ENCODE measurements at places on chromosomes 2 and 18.

- H3K4me3 ChIP-seq: no peak overlapping the region
- peak overlapping the region; percentile 78 for H3K27ac ChIP-seq
- no peaks in the 10 kb centered on the region for H3K36me3 ChIP-seq
- H3K4me1 ChIP-seq: peaks cover 21% of the 10 kb centered on the region
- DNase-seq: no peak
- no peaks in the 10 kb centered on the region for H3K27me3 ChIP-seq
Measured at GRCh38 chr2:46134531-46135227, 162.5 kb upstream of the EPAS1 start.

- H3K27ac ChIP-seq: no peak overlapping the region
- H3K36me3 ChIP-seq: no peaks in the 10 kb centered on the region
- peak; percentile 59 for DNase-seq
- no peak overlapping the region for H3K4me3 ChIP-seq
- H3K27me3 ChIP-seq: no peaks in the 10 kb centered on the region
- H3K4me1 ChIP-seq: peaks cover 3% of the 10 kb centered on the region
Measured at GRCh38 chr2:10016001-10016801, 27.1 kb upstream of the KLF11 start.

- H3K4me1 ChIP-seq: no peaks in the 10 kb centered on the region
- no peaks in the 10 kb centered on the region for H3K36me3 ChIP-seq
- peak overlapping the region; percentile 33 for H3K27ac ChIP-seq
- no peak for DNase-seq
Measured at GRCh38 chr2:46023165-46023854, 273.9 kb upstream of the EPAS1 start.

DNA sequence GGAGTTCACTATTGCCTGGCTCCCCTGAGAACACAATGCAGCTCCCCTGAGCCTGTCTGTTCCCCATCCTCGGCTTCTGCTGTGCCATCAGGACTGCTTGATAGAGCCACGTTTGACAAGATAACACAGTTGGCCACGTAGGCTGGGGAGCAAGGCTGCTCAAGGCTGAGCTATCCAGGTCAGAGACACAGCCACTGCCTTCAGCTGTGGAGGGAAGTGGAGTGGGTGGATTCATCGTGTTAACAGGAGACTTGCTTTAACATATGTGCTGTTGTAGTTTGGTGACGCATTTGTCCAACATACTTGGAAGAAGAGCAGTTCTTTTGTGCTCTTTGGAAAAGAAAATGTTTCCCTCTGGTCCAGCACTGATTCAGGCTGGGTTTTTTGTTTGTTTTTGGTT, 68.8 kb downstream of the WDSUB1 start:
- no peak overlapping the region for H3K4me3 ChIP-seq
- no peak for DNase-seq
- H3K36me3 ChIP-seq: peaks cover 32% of the 10 kb centered on the region
- no peaks in the 10 kb centered on the region for H3K4me1 ChIP-seq
- H3K27me3 ChIP-seq: no peaks in the 10 kb centered on the region
- no peak overlapping the region for H3K27ac ChIP-seq

DNA sequence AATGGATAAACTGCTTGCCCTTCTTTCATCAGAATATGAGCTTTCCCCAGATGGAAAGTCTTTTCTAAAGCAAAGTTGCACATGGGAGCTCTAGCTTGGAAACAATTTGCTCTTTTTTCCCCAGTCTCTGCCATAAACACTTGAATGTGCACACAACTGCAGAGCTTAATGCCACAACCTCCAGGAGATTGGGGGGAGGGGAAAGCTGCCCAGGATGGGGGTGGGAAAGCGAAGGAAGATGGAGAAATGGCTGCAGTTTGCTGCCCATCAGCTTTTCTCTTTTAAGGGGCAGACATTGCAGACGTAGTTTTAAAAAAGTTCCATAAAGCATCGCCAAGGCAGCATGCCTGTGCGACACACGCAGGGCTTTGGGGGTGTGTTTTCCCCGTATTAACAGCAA, 1.5 kb downstream of the ACKR3 start:
- no peak for DNase-seq
- H3K4me1 ChIP-seq: peaks cover 34% of the 10 kb centered on the region
- H3K36me3 ChIP-seq: no peaks in the 10 kb centered on the region
- peak overlapping the region; percentile 51 for H3K4me3 ChIP-seq

DNA sequence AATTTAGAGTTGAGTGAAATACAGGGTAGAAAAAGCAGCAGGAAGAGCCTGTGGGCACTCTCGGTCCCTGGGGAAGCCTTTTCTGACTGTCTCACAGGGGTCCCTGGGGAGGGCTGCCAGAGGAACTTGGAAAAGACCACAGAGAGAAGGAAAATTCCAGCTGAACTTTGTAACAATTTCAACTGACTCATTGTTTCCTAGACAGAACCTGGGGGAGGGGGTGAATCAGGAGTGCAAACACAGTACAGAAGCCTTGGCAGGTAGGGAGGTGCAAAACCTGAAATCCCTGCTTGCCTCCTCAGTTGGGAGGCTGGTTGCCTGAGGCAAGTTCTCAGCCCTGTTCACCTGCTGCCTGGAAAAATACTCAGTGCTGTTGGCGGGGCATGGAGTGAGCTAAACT, 106.8 kb downstream of the GRB14 start:
- no peak for DNase-seq
- no peaks in the 10 kb centered on the region for H3K36me3 ChIP-seq
- no peaks in the 10 kb centered on the region for H3K27me3 ChIP-seq
- H3K27ac ChIP-seq: no peak overlapping the region

DNA sequence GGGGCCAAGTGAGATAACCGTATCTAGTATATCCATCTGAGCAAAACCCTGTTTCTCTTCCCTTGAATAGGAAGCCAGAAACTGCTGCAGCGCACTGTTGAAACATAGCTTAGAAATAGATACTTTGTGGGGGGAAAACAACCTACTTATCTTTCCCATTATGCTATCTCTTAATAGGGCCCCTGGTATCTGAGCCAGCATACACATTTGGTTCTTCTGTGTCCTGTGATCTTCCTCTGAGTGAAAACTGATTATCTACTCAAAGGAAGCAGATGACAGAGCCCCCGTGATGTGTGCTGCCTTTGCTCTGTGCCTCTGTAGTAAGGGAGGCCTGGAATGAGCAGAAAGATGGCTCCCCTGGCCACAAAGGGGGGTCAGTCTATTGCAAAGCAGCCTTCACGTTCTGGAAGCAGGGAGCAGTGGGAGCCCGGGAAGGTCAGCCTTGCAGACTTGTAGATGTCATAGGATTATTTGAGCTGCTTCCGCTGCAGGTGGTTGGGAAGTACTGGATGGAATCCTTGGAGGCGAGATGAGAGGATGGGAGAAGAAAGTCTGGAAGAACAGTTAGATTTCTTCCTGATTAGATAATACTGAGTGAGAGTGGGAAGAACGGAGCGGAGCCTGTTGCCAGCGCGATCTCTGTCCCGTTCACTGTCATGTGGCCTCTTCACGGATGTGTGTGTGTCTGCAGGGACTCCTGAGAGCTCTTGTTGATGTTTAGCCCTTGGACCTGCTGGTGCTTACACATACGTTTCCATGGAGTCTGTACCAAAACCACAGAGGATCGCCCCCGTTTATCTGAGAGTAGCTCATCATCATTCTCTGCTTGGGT, 150.1 kb downstream of the AGAP1 start:
- peaks cover 24% of the 10 kb centered on the region for H3K4me1 ChIP-seq
- H3K36me3 ChIP-seq: no peaks in the 10 kb centered on the region
- DNase-seq: no peak
- no peak overlapping the region for H3K27ac ChIP-seq

GRCh38 chr18:402129-402528, 98.4 kb downstream of the COLEC12 start:
- H3K4me3 ChIP-seq: no peak overlapping the region
- no peaks in the 10 kb centered on the region for H3K27me3 ChIP-seq
- DNase-seq: no peak
- no peaks in the 10 kb centered on the region for H3K36me3 ChIP-seq

DNA sequence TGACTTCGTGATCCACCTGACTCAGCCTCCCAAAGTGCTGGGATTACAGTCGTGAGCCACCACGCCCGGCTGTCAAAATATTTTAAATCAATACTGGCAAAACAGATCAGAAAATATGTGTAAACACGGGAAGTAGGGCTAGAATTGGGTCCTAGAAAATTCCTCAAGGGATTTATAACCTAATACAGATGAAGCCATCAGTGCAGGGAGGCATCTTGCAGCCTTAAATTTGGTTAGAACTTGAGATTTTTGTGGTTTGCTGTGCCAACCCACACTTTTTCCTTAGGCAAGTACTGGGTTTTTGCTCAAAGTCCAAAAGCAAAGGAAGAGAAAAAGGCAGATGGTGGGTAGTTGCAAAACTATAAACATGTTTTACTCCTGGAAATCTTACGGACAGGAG, 33.7 kb upstream of the NFE2L2 start:
- H3K36me3 ChIP-seq: no peaks in the 10 kb centered on the region
- H3K4me1 ChIP-seq: no peaks in the 10 kb centered on the region
- H3K4me3 ChIP-seq: no peak overlapping the region
- no peak overlapping the region for H3K27ac ChIP-seq
- H3K27me3 ChIP-seq: no peaks in the 10 kb centered on the region

DNA sequence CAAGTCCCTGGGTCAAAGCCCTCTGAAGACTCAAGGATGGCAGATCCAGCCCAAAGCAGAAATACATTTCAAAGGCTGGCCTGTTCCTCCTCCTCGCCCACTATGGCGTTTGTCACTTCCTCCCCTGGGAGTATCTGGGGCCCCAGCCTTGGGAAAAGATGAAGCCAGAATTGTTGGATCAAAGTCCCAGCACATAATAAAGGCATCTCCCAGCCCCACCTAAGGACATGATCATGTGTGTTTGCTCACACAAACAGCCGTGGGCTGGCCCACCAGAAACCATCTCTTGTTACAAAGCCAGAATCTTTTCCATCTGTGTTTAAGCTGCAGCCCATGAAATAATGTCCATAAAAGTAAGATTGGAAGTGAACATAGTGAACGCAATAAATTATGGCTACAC, 50.1 kb upstream of the HAAO start:
- H3K27ac ChIP-seq: no peak overlapping the region
- peaks cover 18% of the 10 kb centered on the region for H3K4me1 ChIP-seq
- no peaks in the 10 kb centered on the region for H3K27me3 ChIP-seq
- H3K36me3 ChIP-seq: no peaks in the 10 kb centered on the region

- no peak overlapping the region for H3K27ac ChIP-seq
- H3K4me1 ChIP-seq: no peaks in the 10 kb centered on the region
- no peak overlapping the region for H3K4me3 ChIP-seq
- no peaks in the 10 kb centered on the region for H3K36me3 ChIP-seq
- no peaks in the 10 kb centered on the region for H3K27me3 ChIP-seq
Measured at GRCh38 chr2:18214936-18215335, 336.5 kb downstream of the KCNS3 start.

DNA sequence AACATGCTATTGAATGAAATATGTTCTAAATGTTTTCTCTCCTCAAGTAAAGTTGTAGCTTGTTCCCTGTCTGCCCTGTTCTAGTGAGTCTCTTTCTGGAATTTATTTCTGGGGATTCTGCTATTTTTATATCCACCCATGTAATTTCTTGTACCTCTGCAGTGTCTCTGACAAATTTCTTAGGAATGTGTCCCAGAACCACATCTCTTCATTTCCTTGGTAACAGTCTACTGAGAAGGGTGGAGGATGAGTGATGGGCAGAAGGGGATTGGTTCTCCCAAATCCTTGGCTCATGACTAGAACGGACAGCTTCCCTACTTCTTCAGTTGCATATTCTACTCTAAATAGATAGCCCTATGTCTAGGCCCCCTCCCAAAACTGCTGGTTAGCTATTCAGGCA, 490.6 kb upstream of the LINC00305 start:
- no peak overlapping the region for H3K27ac ChIP-seq
- no peaks in the 10 kb centered on the region for H3K27me3 ChIP-seq
- no peak for DNase-seq
- H3K36me3 ChIP-seq: no peaks in the 10 kb centered on the region

GRCh38 chr18:59500765-59501164, 141.7 kb upstream of the LMAN1 start:
- no peaks in the 10 kb centered on the region for H3K27me3 ChIP-seq
- no peak overlapping the region for H3K27ac ChIP-seq
- H3K4me3 ChIP-seq: no peak overlapping the region
- no peak for DNase-seq
- no peaks in the 10 kb centered on the region for H3K36me3 ChIP-seq

DNA sequence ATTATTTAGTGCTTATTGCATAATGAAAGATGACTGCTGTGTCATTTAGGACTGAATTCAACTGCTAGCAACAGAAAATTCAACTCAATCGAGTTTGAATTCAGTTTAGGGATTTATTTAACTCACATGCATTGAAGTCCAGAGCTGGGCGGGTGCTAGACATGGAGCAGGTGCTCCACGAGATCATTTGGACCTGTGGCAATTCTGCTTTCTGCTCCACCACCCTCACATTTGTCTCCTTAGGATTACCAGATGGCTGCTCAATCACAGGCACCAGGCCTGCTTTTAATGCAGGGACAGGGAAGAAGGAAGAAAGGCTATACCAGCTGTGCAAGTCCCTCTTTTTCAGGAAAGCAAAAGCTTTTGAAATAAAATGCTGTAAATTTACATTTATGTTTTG, 572.9 kb upstream of the SLC8A1 start:
- no peaks in the 10 kb centered on the region for H3K36me3 ChIP-seq
- no peaks in the 10 kb centered on the region for H3K4me1 ChIP-seq
- no peaks in the 10 kb centered on the region for H3K27me3 ChIP-seq
- DNase-seq: no peak

- H3K27me3 ChIP-seq: no peaks in the 10 kb centered on the region
- no peak overlapping the region for H3K27ac ChIP-seq
- H3K4me1 ChIP-seq: no peaks in the 10 kb centered on the region
- H3K36me3 ChIP-seq: peaks cover 86% of the 10 kb centered on the region
Measured at GRCh38 chr18:211582-211981, 53.2 kb downstream of the USP14 start.

- H3K4me1 ChIP-seq: peaks cover 9% of the 10 kb centered on the region
- DNase-seq: peak; percentile 29
- no peak overlapping the region for H3K4me3 ChIP-seq
Measured at GRCh38 chr2:17892770-17893534, 14.5 kb downstream of the KCNS3 start.

- peaks cover 22% of the 10 kb centered on the region for H3K4me1 ChIP-seq
- DNase-seq: no peak
- H3K4me3 ChIP-seq: no peak overlapping the region
- no peak overlapping the region for H3K27ac ChIP-seq
- no peaks in the 10 kb centered on the region for H3K27me3 ChIP-seq
Measured at GRCh38 chr18:63157293-63158011, 162.1 kb downstream of the BCL2 start.

DNA sequence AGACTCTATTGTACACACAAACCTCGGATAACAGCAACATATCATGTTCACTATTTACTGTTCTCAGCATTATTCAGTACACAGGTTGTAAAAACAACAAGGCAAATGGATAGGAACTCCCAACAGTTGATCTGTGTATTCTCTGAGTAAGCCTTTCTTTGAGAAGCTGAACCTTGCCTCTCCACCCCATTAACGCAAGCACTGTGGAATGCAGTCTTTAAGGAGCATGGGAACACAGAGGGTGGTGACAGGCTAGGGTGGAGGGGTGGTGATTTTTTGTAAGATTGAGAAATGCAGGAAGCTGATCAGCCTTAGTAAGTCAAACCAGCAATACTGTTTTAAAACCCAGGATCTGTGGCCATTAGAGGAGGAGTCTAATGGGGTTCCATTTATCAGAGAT, 19.6 kb upstream of the SERPINB11 start:
- H3K4me3 ChIP-seq: no peak overlapping the region
- H3K27ac ChIP-seq: no peak overlapping the region
- H3K27me3 ChIP-seq: no peaks in the 10 kb centered on the region
- H3K36me3 ChIP-seq: no peaks in the 10 kb centered on the region
- H3K4me1 ChIP-seq: no peaks in the 10 kb centered on the region
- DNase-seq: no peak

Data from upper lobe of left lung (tissue), 6 donors.